MG63 (cell line): ENCODE measurements at places on chromosomes 5 and 9. TPM values are rescaled to one million over a fixed set of nuclear protein-coding genes. Genes with fewer than 3 reads are reported as not detected.

- no peak for DNase-seq
Observed at GRCh38 chr5:69048230-69048629, 45.6 kb upstream of the SLC30A5 start.

The DOCK8 gene
- 5.9 and 6.5 TPM in 2 replicates for total RNA-seq

DNA sequence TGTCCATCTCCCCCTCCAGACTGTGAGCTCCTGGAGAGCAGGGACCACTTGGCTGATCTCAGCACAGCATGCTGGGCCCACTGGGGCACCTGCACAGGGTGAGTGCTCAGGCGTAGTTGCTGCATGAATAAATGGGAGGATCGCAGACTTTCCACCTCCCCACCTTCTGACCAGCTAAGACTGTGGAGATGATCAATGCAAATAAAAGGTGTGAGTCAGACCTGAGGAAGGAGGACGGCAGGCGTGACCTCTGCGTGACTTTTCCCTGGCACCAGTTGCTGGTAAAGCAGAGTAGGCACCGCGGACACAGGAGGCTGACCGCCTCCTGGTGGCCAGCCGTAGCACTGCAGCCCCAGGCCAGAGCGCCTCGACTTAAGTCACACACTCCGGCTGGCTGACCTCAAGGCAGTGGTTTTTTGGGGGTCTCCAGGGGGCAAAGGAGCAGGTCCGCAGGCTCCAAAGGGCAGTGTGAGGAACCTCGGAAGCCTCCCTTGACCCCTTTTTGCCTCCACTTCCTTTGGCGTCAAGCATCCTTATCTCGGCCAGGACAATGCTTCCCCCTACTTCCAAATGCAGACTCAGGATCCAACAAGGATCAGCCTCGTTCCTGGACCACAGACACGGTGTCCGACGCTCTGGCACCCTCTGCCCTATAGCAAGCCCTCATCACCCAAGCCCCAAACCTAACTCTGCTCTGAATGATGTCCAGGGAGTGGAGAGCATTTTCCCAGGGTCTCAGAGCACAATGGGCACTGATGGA, 12.7 kb upstream of the TDRD7 start:
- peak; percentile 87 for DNase-seq

DNA sequence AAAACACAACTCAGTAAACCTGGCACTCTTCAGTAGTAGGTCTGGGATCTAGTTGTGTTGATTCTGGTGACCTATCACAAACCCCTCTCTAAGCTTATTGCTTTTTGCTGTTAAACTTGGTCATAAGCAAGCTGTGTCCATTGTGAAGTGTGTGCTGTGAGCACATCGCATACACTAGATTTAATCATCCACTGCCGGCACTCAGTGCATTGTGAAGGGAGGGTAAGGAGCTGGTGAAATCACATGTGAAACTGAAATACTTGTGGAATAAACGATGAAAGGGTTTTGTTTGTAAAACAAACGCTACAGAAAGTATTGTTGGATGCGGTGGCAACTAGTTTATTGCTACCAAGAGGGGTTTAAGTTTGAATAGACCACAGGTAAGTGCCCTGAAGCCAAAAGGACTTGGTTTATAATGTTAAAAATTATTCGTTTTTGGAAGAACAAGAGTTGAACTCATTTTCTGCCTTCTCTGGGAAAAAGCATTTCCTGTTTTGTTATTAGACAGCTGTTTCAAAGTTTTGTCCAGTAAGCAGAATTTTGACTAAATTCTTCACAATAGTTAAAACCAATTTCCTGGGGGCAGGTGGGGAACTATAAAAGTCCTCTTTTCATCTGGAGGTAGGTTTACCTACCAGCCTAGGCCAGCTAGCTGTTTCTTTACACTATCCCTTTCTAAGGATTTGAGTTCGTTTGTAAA, 24.6 kb downstream of the TJP2 start:
- no peak for DNase-seq

GRCh38 chr9:91101611-91102168, 260.0 kb downstream of the AUH start:
- DNase-seq, result no peak

- DNase-seq, result peak; percentile 71
Observed at GRCh38 chr9:16521868-16522411, 348.5 kb downstream of the BNC2 start.

DNA sequence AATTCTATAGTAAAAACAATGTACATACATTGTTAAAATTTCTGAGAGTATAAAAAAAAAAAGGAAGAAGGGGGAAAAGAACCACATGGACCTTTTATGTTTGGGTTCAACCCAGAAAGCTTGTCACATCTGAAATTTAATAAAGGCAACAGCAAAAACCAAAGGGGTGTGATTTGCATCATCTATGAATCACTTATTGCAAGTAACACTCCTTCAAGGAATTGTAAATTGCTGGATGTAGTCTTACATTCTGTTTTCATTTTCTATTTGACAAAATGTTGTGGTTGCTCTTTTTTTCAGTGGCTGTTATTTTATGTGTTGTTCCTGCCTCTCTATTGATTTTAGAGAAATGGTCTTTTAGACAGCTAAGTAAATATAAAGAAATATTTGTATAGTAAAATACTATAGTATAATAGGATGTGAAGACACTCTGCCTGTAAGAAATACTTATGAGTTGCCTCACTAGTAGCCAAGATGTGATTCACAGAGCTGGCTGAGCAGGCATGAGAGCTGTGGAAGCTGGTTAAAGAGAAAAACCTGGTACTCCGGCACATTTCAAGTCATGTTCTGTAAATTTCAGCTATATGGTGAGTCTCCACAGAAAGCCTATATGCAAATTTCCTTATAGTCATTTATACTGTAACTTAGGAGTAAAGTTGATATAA, 131.1 kb upstream of the CNTLN start:
- DNase-seq, result peak; percentile 86

DNA sequence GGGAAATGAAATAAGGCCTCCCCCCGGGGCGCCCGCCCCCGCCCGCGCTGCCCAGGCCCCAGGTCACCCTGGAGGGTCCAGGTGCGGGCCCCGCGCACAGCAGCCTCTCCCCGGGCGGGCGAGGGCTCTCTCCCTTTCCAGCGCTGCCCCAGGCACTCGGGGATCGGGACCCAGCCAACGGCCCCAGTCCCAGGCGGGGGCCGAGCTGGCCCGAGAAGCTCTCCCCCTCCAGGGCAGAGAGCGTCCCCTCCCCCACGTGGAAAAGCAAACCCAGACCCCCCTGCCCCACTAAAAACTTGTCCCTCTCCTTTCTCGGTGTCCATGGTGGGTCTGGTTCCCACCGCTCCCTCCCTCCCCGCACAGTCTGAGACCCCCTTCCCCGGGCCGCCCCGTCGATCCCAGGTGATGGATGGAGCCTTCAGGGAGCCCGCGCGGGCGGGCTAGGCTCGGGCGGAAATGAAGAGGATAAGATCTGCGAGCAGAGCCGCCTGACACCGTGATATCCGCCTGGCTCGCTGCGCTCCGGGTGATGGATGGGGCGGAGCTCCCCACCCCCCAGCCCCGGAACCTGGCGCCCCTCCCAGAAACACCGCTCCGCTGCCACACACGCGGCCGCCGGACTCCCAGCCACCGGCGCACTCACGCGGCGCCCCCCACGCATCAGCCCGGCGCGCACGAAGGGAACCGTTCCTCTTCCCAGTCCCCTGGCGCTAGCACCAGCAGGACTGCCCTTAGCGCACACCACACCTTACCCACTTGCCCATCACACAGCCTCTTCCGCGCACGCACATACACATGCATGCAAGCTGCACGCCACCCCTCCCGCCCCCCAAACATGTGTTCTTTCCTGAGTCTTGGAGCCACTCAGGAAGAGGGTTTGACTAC, 81.7 kb upstream of the ZBTB43 start:
- DNase-seq, result no peak

DNA sequence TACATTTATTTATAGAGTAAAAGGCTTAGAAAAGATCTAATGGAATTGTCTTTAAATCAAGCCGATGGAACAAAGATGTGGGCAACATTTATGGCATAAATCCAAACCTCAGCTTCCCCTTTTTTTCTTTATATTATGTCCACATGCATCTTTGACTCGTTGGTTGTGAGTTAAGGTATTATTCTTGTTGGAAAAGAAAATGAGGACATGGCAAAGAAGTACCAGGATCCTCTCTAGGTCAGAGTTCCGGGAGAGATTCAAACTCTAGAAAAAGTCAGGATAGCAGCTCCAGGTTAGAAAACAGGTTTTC, 508 bp upstream of the NME5 start:
- DNase-seq, result no peak

- no peak for DNase-seq
Observed at GRCh38 chr5:158699298-158699880, 400.3 kb downstream of the EBF1 start.

GRCh38 chr5:174101195-174101730, 55.8 kb downstream of the NSG2 start:
- DNase-seq, result no peak

The GAS1 gene
- total RNA-seq, result 6.5 and 12.4 TPM in 2 replicates
